ENCODE measurements at places on chromosomes 1 and 21. TPM values are rescaled to one million over a fixed set of nuclear protein-coding genes. Genes with fewer than 3 reads are reported as not detected.

GRCh38 chr1:10471411-10472219, 714 bp downstream of the DFFA start:
- no peak for DNase-seq

DNA sequence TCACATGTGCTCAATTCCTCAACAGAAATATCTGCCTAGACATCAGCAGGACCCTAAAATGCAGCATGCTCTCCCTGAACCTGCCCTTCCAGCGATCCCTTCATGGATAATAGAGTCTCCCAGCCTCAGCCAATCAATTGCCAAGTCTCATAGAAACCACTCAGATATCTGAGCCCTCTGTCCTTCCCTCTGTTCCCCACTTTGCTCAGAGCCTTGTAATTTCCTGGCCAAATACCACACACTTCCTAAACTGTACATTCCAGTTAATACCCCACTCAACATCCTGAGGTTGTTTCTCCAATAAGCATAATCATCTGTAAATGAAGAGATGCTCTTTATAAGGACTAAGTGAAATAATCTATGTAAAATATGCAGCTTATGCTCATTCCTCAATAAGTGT, 59.3 kb upstream of the PTGFRN start:
- DNase-seq = no peak

Gene PLPPR4
- total RNA-seq = 23.8 TPM

DNA sequence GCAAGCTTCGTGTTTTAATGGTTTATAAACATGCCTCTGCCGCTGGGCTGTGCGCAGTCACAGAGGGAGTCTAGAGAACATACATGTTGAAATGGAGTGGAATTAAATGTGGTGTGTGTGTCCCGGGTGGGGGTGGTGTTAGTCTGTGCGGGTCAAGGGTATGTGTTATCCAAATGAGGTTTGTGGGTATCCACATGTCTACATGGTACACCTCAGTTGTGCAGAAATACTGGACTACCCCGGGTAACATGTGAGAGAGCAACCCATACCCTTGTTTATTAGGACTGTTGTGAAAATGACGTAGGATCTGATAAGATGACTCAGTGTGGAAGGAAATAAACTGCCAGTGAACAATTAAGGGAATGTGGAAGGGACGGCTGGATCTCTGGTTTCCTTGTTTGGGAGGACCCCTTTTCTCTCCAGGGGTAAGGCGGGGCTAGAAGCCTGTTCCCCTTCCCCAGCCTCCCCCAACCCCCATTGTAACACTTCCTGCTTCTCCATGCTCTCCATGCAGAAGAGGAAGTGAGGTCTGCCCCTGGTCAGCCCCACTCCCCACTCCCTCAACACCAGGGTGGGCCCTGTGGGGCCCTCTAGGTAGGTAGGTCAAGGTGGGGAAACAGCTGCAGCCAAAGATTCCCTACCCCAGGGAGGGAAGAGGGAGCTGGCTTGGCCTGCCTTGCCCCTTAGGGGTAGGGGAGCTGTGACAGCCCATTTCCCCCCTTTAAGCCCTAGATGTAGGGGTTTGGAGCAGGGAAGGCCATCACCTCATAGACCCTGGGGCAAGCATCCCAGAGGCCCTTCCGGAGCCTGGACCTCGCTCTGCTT, 690 bp downstream of the EPS8L3 start:
- DNase-seq = no peak

DNA sequence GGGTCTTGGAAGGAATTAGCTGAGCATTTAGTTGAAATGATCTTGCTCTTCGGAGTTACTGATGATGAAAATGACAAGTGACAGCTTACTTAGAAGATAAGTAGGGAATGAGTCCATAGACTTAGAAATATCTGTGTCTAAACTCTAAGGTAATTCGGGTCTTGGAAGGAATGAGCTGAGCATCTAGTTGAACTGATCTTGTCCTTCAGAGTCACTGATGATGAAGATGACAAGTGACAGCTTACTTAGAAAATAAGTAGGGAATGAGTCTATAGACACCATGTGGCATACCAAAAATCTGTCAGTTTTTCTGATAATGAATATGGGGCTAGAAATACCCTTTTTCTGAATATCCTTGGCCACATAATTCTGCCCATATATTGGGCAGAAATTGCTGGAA, 14.7 kb downstream of the CTTNBP2NL start:
- no peak for DNase-seq

- DNase-seq = no peak
Measured at GRCh38 chr1:91731815-91732214, 154.1 kb downstream of the TGFBR3 start.

- no peak for DNase-seq
Measured at GRCh38 chr1:67332653-67333529, 25.2 kb downstream of the IL12RB2 start.

GRCh38 chr1:226157761-226158316, 28.7 kb downstream of the ACBD3 start:
- no peak for DNase-seq

- no peak for DNase-seq
Measured at GRCh38 chr1:202135221-202135721, 9.3 kb downstream of the ARL8A start.

DNA sequence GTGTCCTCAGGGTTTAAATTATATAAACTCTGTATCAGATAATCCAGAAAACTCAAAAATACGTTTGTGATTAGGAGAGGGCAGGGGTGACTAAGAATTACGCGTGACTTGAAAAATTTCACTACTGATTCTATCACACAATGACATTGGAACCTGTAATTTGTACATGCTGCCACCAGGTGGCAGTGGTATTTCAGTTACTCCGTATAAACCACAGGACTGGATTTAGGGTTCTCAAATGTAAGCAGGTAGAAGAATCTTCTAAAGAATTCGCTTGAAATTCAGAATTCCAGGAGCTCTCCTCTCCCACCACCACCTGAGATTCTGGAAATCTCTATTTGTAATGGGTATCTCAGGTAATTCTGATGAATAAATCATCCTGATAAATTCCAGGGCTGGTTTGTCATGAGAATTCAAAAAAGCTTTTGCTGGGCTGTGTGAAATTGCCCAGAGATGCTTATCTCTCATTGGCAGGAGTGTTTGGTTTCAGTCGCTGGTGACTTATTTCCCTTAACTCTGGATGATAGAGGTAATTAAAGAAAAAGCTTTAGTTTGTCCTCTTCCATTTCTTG, 1.7 kb upstream of the KRTAP7-1 start:
- DNase-seq = no peak

GRCh38 chr1:150386592-150386991, 22.6 kb downstream of the RPRD2 start:
- no peak for DNase-seq

DNA sequence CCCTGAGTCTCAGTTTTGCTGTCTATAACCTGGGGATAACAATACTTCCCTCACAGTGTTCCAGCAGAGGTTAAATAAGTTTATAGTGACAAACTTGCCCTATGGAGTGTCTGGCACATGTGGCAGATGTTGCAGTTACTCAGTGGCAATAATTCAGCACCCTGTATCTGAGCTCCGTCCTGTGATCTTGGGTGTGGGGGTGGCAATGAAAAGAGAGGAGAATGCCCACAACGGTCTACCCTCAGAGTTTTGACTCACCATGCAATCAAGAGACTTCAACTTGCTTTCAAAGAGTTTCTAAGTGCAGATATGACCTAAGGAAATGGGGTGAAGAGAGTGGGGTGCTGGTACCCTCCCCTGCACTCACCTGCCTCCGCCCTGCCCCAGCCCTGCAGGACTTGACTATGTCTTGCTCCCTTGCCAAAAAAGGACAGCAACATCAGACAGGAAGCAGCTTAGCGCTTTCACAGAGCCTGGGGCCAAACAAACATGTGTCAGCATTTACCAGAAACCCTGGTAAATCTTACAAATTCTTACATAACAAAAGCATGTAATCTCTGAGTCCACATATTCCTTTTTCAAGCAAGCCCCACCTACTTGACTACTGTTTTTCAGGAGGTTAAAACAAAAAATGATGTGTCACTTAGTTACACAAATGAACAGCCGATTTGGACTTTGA, 185.1 kb upstream of the CAMK1G start:
- no peak for DNase-seq

DNA sequence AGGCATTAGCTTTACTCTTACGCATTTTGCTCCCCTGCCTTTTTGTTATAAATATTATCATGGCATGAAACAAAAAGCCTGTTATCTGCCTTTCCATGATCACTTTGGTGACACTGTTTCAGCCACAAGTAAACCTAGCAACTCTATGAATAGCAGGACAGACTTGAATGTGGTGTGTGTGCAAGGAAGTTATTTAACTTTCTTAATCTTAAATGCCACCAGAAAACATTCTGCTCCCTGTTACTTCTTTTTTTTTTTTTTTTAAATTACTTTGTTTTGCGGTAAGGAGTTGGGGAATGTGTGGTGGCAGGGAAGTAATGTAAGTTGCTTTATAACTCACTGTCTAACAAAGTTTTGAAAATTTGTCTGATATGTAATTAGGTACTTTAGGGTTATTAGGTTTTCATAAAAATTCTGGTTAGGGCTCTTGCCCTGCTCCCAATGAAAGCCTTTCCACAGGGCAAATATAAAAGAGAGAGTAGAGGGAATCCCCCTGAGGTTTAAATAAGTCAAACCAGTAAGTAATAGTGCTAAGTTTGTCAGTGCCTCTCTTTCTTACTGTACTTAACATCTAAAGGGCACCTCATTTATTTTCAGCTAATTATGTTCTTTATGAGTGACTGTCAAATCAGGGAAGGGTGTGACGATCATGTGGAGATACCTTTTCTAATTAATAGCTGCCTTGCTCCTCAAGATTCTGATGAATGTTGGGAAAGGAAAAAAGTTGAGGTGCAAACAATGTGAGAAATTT, 39.5 kb downstream of the RASAL2 start:
- DNase-seq = no peak

GRCh38 chr1:193143285-193143684, 21.5 kb downstream of the CDC73 start:
- no peak for DNase-seq

Gene ADAMTS1
- total RNA-seq = 96.6 TPM

DNA sequence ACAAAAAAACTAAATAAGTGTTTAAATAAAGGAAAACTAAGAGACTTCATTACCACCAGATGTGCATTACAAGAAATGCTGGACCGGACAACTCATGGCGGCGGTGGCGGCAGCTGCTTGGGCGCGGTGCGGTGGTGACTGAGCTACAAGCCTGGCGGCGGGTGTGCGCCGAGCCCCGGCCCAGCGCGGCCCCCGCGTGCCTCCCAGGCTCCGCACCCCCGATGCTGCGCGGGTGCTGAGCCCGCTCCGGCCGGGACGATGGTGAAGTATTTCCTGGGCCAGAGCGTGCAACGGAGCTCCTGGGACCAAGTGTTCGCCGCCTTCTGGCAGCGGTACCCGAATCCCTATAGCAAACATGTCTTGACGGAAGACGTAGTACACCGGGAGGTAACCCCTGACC, 52.2 kb upstream of the RCOR3 start:
- DNase-seq = no peak

DNA sequence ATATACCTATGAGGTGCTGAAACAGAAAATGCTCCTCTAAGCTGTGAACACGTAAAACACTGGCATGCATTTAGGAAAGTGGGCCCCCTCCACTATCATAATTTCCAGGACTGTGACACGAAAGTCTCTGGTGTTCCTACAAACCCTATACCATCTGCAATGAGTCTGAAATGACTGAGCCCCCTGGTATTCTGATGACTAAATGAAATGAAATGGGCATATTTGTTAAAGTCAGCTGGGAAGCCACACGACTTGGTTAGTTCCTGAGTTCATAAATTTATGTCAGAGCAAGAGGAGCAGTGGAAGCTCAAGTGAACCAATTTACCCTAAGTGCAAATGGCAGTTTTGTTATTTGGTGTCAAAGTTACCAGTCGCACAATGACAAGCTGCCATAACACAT, 182.3 kb downstream of the KCTD3 start:
- DNase-seq = no peak

Gene SPOCD1
- total RNA-seq = 0.90 TPM

DNA sequence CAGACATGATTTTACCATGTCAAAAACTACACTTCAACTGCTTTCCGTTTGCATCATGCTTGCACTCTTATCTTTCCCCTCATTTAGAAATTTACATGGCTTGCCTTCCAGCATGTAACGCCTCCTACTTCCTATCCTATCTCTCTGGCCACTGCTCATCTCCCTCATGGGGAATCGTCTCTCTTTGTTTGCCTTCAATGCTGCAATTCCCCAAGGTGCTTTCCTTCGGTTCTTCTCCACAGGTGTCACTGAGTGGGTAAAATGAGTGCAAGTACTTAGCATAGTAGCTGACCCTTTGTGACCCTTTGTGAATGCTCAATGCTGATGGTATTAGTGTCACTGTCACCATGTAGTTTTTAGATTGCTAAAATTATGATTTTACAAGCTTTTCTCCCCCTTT, 63.1 kb downstream of the APP start:
- no peak for DNase-seq

DNA sequence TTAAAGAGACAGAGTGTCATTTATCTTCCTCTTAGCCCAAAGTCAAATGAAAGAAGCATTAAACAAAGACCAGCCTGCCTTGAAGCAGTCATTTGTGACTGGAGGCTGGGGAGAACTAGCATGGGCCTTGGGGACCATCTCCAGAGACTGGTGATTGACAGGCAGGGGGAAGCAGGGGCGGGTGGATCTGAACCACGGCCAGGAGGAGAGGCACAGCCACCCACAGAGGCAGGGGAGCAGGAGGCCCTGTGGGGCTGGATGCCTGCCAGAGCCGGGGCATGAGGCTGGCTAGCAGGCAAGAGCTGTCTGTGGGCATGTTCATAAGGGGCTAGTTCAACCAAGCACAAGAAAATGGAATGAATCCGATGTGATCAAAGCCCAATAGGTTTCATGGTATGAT, 73.9 kb downstream of the PLXNA2 start:
- no peak for DNase-seq

Measured in urinary bladder (tissue), 4 donors.